ENCODE measurements at places on chromosomes 5 and 9.

- DNase-seq = no peak
Observed at GRCh38 chr5:104606258-104606829, 1043.8 kb upstream of the NUDT12 start.

GRCh38 chr5:175713930-175714329, 56.1 kb downstream of the HRH2 start:
- DNase-seq = no peak

DNA sequence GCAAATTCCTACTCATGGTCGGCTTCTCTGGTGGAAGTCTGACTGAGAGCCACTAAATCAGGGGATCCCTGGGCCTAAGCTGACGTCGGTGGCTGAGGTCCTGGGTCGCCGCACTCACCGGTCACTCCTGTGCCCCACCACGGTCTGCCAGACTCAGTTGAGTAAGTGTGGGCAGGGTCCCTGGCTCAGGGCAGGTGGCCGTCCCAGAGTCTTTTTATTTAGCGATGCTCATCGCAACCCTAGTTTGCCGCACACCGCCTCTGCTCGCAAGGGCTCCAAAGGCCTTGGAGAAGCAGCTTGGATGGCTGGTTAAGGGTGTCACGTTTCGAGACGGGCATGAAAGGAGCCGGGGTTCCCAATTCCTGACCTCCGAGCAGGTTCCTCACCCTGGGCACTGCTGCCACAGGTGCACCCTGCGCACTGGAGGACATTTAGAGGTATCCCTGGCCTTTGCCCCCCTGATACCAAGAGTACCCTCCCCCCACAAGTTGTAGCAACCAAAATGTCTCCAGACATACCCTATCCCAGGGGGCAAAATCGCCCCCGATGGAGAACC, 59.9 kb downstream of the NSUN2 start:
- no peak for DNase-seq

DNA sequence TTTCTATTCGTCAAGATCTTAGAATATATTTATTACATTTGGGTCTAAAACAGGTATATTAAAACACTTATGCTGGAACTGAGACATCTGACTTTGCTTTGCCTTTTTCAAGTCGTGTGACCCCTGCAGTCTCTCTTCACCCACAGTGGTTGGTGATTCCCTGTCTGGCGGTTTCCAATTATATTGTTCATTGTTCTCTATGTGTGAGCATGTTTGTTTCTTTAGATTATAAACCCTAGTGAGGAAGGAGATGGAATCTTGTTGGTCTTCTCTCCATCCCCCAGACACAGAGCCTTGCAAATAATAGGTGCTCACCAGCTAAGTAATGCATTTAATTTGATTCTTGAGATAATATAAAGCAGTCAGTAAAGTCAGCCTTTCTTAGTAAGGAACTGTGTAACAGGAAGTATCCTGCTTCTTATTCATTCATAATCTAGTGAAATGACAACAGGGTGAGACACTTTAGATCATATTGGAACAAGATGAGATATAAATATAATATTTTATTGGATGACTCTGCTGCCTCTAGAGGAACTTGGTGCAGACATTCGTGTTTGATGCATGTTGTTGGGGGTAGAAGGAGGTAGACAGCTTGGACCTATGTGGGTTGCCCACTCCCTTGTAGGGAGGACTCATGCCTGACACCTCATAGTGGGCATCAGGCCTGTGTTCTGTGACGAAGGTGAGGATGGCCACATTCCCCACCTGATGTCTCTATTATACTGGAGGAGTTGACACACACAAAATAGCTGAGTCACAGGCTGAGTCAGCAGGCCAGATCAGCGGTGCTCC, 88.1 kb downstream of the FGF1 start:
- DNase-seq = no peak

- no peak for DNase-seq
Observed at GRCh38 chr9:79312686-79313421, 258.9 kb upstream of the TLE4 start.

DNA sequence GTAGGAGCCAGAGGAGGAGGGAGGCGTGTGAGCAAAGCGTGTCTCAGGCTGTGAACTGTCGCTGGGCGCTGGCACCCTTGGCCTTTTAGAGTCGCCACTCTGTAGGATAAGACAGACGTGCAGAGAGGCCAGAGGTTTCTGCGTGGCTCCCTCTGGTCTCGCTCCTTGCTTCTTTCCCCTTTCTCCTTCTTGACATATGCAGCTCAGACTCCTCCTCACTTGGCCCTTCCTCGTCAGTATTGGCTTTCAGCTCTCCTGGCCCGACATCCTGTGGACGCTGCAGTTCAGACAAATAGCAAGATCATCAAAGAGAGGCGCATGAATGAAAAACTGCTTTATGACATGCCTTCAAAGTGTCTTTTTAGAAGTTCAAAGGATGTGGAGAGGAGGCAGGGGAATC, 116.8 kb upstream of the SPRY4 start:
- no peak for DNase-seq

GRCh38 chr9:112774006-112774996, 23.7 kb downstream of the SNX30 start:
- no peak for DNase-seq

GRCh38 chr5:39452846-39453245, 28.1 kb upstream of the DAB2 start:
- DNase-seq = no peak

GRCh38 chr5:172599204-172599567, 41.9 kb upstream of the NEURL1B start:
- DNase-seq = no peak

GRCh38 chr9:4298255-4299004, 1.4 kb downstream of the GLIS3 start:
- DNase-seq = peak; percentile 7

- DNase-seq = peak; percentile 87
Observed at GRCh38 chr5:110054240-110054639, 364.5 kb downstream of the MAN2A1 start.

DNA sequence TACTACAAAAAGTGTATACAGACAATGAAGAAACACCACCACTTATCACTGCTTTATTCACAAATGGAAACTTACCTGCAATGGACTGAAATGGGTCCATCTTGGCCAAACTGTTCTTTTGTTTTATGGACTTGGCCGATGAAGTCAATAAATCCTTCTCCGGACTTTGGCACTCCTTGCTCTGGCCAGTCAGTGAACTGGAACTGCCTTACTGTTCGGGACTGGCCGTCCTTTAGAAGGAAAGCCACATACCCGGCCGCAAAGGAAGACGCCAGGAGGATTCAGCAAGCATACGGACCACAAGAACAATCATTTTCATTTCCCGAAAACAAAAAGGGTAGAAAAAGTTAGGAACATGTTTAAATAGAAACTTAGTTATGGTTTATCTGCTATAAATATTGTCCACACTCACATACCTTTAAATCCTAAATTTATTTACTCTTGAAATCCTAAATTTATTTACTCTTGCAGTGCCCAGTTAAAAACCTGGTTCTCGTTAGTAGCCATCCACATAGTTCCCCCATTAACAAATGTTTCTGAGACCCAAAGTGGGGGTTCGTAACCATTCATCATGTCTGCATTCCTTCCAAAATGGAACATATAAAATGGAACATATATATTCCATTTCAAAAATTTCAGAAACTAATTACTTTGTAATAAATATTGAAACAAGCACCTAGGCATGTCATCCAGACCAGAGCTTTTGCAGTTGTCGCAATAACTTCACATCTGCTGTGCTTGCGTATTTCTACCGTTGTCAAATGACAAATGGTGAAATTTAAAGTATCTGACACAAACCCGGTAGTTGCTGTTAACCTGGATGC, 532.1 kb upstream of the DMAC1 start:
- no peak for DNase-seq

DNA sequence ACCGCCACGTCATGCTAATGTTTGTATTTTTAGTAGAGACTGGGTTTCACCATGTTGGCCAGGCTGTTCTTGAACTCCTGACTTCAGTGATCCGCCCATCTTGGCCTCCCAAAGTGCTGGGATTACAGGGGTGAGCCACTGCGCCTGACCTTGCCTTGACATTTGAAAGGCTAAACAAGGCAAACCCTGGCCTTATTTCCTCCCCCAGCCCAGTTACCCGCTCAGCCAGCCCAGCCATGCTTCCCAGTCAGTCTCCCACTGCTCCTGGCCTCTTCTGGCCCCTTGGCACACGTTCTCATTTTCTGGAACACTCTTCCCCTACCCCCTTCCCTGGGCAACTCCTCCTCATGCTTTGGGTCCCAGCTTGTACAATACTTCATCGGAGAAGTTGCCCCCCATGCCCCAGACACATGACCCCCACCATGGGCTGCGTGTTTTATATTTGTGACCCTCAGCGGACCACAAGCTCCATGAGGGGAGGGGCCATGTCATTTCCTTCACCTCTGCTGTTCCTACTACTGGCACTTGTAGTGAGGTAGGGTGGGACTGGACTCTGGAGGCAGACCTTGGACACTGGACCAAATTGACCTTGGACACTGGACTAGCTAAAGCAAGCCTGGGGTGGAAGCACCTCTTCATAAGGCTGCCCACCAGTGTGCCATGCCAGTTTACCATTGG, 94.4 kb upstream of the IER5L start:
- no peak for DNase-seq

GRCh38 chr9:2709645-2710101, 7.6 kb upstream of the KCNV2 start:
- no peak for DNase-seq

- no peak for DNase-seq
Observed at GRCh38 chr5:14506661-14507060, 74.9 kb upstream of the OTULINL start.

GRCh38 chr9:27003426-27004077, 1.9 kb downstream of the LRRC19 start:
- no peak for DNase-seq

GRCh38 chr9:125238915-125239446, 2.2 kb downstream of the HSPA5 start:
- no peak for DNase-seq

DNA sequence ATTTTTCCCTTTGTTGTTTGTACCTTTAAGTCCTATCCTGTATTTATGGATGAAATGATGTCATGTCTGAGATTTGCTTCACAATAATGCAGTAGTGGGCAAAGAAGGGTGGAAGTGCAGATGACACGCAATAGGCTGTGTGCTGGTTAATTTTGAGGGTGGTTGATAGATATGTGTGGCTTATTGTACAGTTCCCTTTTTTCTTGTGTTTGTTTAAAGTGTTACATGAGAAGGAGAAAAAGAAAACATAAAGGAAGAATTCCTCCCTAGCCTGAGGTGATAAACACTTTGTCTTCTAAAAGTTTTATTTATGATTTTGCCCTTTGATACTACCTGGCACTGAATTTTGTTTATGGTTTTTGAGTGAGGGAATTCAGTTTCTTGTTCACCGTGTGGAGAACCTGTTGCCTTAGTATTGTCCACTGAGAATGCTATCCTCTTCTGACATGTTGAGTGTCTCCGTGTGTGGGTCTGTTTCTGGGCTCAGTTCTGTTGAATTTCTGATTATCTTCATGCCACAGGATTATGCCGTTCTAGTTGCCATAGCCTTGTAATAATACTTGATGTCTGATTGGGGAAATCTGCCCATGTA, 52.3 kb upstream of the FAM120AOS start:
- DNase-seq = peak; percentile 31

DNA sequence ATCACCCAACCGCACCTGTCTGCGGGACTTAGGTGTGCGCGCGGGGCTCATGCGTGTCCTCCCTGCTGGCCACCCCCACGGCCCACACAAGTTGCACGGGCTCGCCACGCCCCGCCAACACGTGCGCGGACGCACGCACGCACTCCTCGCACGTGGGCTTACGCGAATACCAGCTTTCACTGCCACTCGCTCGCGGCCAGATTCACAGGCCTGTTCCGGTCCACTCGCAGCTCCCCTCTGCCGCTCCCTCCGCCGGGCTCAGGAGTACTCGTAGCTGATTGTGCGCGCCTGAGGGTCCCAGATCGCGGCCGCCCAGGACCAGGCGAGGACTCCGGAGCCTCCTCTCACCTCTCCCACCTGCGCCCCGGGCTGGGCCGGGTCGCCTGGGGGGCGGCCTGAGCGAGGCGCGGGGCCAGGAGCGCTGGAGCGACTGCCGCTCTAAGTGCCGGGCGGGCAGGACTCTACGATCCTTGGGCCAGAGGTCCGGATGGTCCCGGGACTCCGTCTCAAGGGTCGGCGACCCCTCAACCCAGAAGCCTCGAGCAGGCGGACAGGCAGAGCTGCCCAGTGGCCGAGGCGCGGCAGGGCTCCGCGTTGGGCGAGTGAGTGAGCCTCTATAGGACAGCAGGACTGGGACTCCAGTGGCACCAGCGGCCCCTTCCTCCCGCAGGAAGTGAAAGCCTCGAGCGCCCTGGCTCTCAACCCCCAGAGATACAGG, 3.4 kb downstream of the PCDHGC5 start:
- DNase-seq = no peak

- no peak for DNase-seq
Observed at GRCh38 chr5:134139891-134140469, 25.5 kb downstream of the TCF7 start.

DNA sequence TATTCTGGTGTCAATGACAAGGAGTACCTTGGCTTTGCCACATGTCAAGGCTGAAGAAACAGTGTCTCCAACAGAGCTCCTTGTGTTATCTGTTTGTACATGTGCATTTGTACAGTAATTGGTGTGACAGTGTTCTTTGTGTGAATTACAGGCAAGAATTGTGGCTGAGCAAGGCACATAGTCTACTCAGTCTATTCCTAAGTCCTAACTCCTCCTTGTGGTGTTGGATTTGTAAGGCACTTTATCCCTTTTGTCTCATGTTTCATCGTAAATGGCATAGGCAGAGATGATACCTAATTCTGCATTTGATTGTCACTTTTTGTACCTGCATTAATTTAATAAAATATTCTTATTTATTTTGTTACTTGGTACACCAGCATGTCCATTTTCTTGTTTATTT, 19.8 kb downstream of the CD274 start:
- no peak for DNase-seq

GRCh38 chr5:109350537-109351270, 59.1 kb downstream of the PJA2 start:
- no peak for DNase-seq

GRCh38 chr9:94802793-94803192, 76.3 kb downstream of the AOPEP start:
- no peak for DNase-seq

DNA sequence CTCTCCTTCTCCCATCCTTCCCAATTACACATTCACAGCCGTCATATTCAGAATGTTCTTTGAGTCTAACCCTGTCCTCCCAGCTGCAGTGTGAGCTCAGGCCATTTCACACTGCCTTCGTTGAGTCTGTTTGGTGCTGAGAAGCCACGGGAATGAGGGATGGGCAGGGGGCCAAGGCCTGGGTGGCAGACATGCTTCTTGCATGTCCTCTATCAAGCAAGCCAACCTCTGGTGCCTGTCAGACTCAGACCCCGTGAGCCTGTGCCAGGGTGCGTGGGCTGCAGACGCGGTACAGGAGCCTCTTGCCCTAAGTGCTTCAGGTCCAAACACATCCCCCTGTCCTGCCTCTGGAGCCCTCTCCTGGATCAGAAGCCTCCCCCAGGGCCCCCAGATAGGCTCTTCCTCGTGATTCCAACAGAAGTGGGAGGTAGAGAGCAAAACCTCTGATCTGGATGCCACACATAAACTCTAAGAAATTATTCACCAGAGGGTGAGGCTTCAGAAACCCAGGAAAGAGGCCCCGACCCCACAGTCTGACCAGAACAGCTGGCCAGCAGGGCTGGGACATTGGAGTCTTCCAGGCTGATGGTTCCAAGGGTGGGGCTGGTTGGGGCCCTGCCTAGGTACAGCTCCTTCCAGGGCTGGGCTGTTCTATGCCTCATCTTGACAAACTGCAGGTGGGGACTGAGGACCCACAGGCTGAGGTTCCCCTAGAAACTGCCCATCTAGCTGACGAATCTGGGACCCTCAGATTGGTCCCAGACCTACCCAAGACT, 46.7 kb upstream of the CDKN2AIPNL start:
- DNase-seq = no peak
